ENCODE measurements at places on chromosomes 6 and 20.

- H3K4me3 ChIP-seq, result peak overlapping the region; percentile 55
- peak overlapping the region; percentile 85 for H3K27ac ChIP-seq
- H3K4me1 ChIP-seq, result peaks cover 26% of the 10 kb centered on the region
- H3K27me3 ChIP-seq, result no peaks in the 10 kb centered on the region
- H3K36me3 ChIP-seq, result peaks cover 5% of the 10 kb centered on the region
These were observed 70.1 kb upstream of the TULP4 start for GRCh38 chr6:158242071-158242606.

GRCh38 chr20:23125159-23125558, 39.0 kb upstream of the CD93 start:
- no peak overlapping the region for H3K27ac ChIP-seq
- no peaks in the 10 kb centered on the region for H3K4me1 ChIP-seq
- peaks cover 3% of the 10 kb centered on the region for H3K27me3 ChIP-seq
- no peak for DNase-seq

- H3K4me1 ChIP-seq, result peaks cover 90% of the 10 kb centered on the region
- DNase-seq, result no peak
- H3K27ac ChIP-seq, result peak overlapping the region; percentile 97
- peak overlapping the region; percentile 72 for H3K4me3 ChIP-seq
- peaks cover 9% of the 10 kb centered on the region for H3K36me3 ChIP-seq
These were observed 62.8 kb downstream of the UTRN start for GRCh38 chr6:144347933-144348332.

DNA sequence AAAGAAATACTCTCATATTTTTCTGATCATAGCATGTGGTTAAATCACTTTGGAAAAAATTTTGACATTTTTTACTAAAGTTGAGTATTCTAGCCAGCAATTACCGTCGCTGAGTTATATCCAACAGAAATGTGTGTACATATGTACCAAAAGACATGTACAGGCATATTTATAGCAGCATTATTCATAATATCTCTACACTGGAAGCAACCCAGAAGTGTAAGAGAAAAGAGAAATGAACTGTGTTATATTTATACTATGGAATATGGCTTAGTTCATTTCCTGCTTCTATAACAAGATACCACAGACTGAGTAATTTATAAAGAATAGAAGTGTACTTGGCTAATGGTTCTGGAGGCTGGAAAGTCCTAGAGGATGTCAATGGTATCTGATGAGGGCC, 474.0 kb upstream of the GJE1 start:
- no peak overlapping the region for H3K4me3 ChIP-seq
- no peak overlapping the region for H3K27ac ChIP-seq
- no peaks in the 10 kb centered on the region for H3K27me3 ChIP-seq
- no peak for DNase-seq
- no peaks in the 10 kb centered on the region for H3K36me3 ChIP-seq
- no peaks in the 10 kb centered on the region for H3K4me1 ChIP-seq

DNA sequence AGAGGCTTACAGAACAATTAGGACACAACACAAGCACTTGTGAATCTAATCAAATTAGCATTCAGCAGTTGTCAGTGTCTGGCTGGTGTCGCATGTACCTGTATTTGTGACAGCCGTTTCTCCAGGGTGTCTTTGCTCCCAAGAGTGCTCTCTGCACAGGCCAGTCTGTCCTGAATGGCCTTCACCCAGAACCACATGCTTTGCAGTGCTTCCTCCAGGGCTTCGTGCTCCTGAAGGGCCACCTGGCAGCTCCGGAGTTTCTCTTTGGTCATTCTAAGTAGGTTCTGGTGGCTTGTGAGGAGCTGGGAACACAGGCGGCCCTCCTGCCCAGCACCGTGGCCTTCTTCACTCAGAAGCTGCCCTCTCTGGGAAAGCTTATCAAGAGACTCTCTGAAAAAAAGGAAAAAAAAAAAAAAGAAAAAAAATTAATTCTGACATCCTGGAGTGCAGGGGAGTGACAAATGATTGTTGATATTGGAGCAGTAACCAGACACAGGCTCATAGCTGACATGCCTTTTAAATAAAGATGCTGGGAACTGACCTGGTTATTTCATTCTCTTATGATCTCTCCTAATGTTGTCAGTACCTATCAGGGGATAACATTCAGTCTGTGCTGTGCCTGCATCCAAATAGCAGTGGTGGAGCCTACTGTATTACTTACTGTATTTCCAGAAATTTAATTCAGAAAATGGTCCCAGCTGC, 245.8 kb downstream of the SYNE1 start:
- DNase-seq, result no peak
- H3K36me3 ChIP-seq, result no peaks in the 10 kb centered on the region
- no peak overlapping the region for H3K4me3 ChIP-seq
- H3K27ac ChIP-seq, result no peak overlapping the region

DNA sequence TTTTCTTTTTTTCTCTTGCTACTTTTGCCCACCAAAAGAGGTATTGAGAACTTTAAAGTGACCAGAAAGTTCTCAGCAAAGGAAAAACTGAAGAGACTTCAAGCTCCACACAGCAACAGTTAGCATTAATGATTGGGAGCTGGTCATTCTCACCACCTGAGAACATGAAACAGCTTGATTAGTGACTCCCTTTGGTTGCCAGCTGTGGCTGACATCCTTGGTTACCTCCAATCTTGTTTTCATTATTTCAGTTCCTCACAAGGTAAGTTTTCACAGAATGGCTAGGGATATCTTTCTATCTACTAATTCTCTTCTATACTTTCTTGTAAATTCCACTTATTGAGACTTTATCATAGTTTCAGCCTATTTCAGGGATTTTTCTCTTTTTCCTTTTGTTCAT, 427.9 kb downstream of the QKI start:
- no peak overlapping the region for H3K4me3 ChIP-seq
- no peaks in the 10 kb centered on the region for H3K36me3 ChIP-seq
- no peak overlapping the region for H3K27ac ChIP-seq
- H3K27me3 ChIP-seq, result peaks cover 4% of the 10 kb centered on the region
- no peaks in the 10 kb centered on the region for H3K4me1 ChIP-seq

DNA sequence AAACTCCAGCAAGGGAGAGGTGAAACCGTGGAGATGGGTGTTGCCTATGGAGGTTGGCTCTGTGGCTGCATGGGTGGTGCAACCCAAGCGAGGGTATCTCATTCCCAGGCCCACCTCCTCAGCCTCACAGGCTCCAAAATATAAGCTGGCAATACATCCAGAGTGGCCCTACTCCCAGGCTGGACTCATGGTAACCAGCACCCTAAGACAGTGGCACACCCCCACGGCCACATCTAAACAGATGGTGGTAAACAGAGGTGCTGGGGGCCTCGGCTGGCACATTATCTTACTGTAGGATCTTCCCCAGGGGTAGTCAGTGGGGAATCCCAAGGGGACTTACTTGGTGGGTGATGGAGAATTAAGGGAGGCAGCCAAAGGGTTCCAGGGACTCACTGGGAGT, 33.7 kb upstream of the CCND3 start:
- no peaks in the 10 kb centered on the region for H3K36me3 ChIP-seq
- peak overlapping the region; percentile 97 for H3K27ac ChIP-seq
- peak; percentile 25 for DNase-seq
- no peaks in the 10 kb centered on the region for H3K27me3 ChIP-seq
- H3K4me1 ChIP-seq, result peaks cover 94% of the 10 kb centered on the region

DNA sequence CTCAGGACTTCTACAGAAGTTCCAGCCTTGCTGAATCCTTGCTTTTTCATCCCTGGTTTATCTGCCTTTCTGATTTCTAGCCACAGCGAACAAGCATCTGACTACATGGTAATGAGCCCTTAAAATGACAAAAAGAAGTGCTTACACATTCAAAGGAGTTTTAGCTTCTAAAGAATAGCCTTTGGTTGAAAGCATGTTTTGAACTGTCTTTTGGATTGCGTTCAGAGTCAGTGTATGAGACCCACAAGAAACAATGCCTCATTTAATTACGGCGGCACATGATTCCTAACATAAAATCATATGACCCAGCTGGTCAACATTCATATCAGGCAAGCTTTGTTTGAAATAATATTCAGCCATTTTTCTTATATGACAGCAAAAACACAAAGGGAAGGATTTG, 784.2 kb downstream of the KIF16B start:
- H3K4me3 ChIP-seq, result no peak overlapping the region
- no peaks in the 10 kb centered on the region for H3K36me3 ChIP-seq
- no peak overlapping the region for H3K27ac ChIP-seq

DNA sequence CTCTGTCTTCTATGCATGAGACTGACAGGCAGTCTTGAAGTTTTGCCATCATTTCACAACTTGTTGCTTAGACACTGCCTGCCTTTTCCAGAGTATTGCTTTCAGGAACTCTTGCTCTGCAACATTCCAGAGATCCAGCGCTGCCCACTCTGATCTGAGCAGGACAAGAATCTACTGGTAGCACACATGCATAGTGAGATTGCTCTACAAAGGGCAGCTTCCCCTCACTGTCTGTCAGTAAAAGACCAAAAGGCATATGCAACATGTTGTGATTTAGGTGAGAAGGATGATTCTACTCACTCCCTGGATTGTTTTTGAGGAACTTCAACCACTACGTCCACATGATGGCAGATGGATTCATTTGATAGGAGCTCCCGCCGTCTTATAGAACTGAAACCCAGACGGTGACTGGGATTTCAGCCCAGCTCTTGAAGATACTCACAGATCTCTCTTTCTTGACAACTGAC, 259.1 kb downstream of the ARID1B start:
- peaks cover 30% of the 10 kb centered on the region for H3K4me1 ChIP-seq
- H3K27ac ChIP-seq, result no peak overlapping the region
- no peak overlapping the region for H3K4me3 ChIP-seq
- no peaks in the 10 kb centered on the region for H3K27me3 ChIP-seq

DNA sequence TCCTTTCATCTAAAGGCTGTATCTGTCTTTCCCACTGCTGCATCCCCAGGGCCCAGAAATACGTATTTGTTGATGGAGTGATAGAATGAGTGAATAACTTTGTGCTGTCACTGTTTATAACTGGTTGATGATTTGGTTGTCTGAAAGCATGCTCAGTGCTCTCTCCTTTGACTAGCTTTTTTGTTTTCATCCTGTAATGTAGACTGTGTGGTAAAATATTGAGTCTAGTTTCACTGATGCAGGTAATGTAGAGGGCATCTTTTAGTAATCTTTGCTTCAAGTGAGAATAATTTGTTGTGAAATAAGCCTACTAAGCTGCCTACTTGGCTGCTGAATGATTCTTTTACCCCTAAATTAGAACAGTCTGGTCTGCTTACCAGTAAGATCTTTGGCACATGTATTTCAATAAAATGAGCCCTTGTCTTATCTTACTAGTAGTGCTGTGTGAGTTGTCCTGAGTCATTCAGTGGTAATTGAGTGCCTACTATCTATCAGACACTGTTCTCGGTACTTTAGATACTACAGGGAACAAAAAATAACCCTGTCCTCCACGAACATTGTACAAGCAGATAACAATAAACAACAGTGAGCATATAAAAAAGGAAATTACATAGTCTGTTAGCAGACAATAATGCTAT, 39.9 kb downstream of the MAPK14 start:
- DNase-seq, result no peak
- H3K4me1 ChIP-seq, result peaks cover 42% of the 10 kb centered on the region
- H3K36me3 ChIP-seq, result peaks cover 4% of the 10 kb centered on the region
- no peaks in the 10 kb centered on the region for H3K27me3 ChIP-seq
- no peak overlapping the region for H3K4me3 ChIP-seq
- H3K27ac ChIP-seq, result peak overlapping the region; percentile 73

DNA sequence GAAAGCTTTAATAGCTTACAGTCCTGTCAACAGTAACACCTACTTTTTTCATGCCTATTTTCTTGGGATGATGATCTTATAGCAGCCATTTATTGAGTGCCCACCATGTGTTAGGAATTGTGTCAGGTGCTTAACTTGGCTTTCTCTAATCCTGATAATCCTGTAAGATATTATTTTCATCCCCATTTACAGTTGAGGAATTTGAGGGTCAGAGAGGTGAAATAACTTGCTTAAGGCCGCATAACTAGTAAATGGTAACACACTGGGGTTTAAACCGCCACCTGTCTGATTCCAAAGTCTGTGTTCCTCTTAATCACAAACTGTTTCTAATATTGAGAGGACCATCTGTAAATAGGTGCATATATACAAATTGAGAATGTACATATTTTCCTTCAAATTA, 55.5 kb downstream of the NCOA3 start:
- H3K36me3 ChIP-seq, result peaks cover 8% of the 10 kb centered on the region
- DNase-seq, result no peak
- H3K4me3 ChIP-seq, result no peak overlapping the region
- no peaks in the 10 kb centered on the region for H3K27me3 ChIP-seq

- peaks cover 82% of the 10 kb centered on the region for H3K4me1 ChIP-seq
- H3K27ac ChIP-seq, result peak overlapping the region; percentile 82
- peak; percentile 54 for DNase-seq
- H3K27me3 ChIP-seq, result no peaks in the 10 kb centered on the region
These were observed 81.4 kb downstream of the JARID2 start for GRCh38 chr6:15327271-15327670.

DNA sequence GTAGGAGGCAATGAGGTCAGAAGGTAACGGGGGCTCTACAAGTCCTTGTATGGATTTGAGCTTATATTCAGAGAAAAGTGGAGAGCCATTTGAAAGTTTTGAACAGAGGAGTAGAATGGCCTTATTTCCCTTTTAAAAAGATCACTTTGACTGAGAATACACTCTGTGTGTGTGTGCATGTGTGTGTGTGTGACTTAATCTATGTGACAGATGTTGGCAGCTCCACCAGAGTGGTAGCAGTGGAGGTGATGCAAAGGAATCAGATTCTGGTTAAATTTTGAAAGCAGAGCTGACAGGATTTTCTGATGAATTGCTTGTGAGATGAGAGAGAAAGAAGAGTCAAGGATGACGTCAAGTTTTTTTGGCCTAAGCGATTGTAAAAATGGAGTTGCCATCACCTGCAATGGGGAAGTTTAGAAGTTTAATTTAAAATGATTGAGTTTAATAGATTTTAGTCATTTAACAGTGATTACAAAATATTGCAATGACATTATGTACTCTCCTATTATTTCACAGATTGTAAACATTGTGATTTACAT, 172.2 kb upstream of the HEY2 start:
- no peak overlapping the region for H3K4me3 ChIP-seq
- H3K27me3 ChIP-seq, result peaks cover 21% of the 10 kb centered on the region
- DNase-seq, result no peak
- no peaks in the 10 kb centered on the region for H3K4me1 ChIP-seq
- H3K36me3 ChIP-seq, result no peaks in the 10 kb centered on the region
- no peak overlapping the region for H3K27ac ChIP-seq

- DNase-seq, result no peak
- H3K4me1 ChIP-seq, result no peaks in the 10 kb centered on the region
- no peaks in the 10 kb centered on the region for H3K27me3 ChIP-seq
- no peak overlapping the region for H3K27ac ChIP-seq
- H3K36me3 ChIP-seq, result no peaks in the 10 kb centered on the region
These were observed 11.9 kb downstream of the SULF2 start for GRCh38 chr20:47773371-47773786.

All from activated T-cell treated with anti-CD3 and anti-CD28 coated beads, Interleukin-2, amount 50 U/mL, for 72 hours (primary cell).